H9 (cell line): ENCODE measurements at places on chromosomes 16 and 17. TPM values are rescaled to one million over a fixed set of nuclear protein-coding genes. Genes with fewer than 3 reads are reported as not detected.
A peak's percentile ranks its signal among the peaks of the same experiment; 100 is the strongest.

Gene MNT
- 37.4 and 38.9 TPM in 2 replicates for total RNA-seq

Gene TRPV3
- total RNA-seq = 0.63 and 1.2 TPM in 2 replicates

Gene GP1BA
- total RNA-seq = not detected in 2 replicates

- no peak overlapping the region for H3K27ac ChIP-seq
- no peaks in the 10 kb centered on the region for H3K4me1 ChIP-seq
- no peaks in the 10 kb centered on the region for H3K36me3 ChIP-seq
- DNase-seq = no peak
Measured at GRCh38 chr17:11940904-11941303, 56.4 kb downstream of the ZNF18 start.

DNA sequence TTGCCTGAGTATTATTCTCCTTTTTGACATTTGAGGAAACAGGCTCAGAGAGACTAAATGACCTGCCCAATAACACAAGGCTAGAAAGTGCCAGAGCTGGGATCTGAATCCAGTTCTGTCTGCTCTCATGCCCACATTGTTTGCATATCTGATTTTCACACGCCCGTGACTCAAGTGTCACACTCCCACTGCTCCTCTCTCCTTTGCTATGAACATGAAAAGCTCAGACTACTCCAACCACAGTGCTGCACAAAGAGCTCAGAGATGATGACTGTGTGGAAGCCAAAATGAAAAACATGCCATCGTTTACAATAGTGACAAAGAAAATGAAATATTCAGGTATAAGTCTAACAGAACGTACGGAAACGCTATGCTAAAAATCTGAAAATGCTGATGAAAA lies 107.9 kb downstream of the SMG6 start:
- peaks cover 9% of the 10 kb centered on the region for H3K4me1 ChIP-seq
- no peaks in the 10 kb centered on the region for H3K27me3 ChIP-seq
- no peak overlapping the region for H3K27ac ChIP-seq
- DNase-seq = no peak
- peaks cover 5% of the 10 kb centered on the region; the same call in 1 of the 2 replicates for H3K36me3 ChIP-seq

DNA sequence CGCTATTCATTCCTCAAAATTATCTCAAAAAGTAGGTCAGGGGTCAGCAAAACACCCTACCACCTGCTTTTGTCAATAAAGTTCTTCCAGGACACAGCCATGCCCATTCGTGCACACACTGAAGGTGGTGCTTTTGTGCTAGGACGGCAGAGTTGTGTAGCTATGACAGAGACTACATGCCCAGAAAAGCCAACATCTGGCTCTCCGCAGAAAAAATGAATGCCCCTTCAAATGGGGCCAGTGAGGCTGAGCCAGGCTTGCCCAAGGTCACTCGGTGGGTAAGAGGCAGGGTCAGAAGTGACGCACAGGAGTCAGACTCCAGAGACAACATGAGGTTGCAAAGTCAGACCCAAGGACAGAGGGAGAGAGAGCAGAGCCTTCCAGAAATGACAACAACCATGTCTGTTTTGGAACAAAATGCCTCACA lies 200.1 kb downstream of the XYLT1 start:
- no peak overlapping the region for H3K4me3 ChIP-seq
- no peaks in the 10 kb centered on the region for H3K4me1 ChIP-seq
- DNase-seq = no peak
- no peaks in the 10 kb centered on the region for H3K36me3 ChIP-seq
- H3K27me3 ChIP-seq = no peaks in the 10 kb centered on the region

- H3K27me3 ChIP-seq = peaks cover 99% of the 10 kb centered on the region
- H3K4me1 ChIP-seq = peaks cover 3% of the 10 kb centered on the region; the same call in 1 of the 2 replicates
- peak; percentile 43 for DNase-seq
- no peak overlapping the region for H3K27ac ChIP-seq
- H3K4me3 ChIP-seq = peak overlapping the region; percentile 76
Measured at GRCh38 chr16:86498155-86498670, 12.1 kb upstream of the FOXF1 start.

- no peak for DNase-seq
- H3K27ac ChIP-seq = no peak overlapping the region
- H3K4me1 ChIP-seq = no peaks in the 10 kb centered on the region; the same call in 1 of the 2 replicates
- H3K36me3 ChIP-seq = no peaks in the 10 kb centered on the region; the same call in 2 of the 3 replicates
Measured at GRCh38 chr16:58317608-58318152, 22.9 kb upstream of the PRSS54 start.

DNA sequence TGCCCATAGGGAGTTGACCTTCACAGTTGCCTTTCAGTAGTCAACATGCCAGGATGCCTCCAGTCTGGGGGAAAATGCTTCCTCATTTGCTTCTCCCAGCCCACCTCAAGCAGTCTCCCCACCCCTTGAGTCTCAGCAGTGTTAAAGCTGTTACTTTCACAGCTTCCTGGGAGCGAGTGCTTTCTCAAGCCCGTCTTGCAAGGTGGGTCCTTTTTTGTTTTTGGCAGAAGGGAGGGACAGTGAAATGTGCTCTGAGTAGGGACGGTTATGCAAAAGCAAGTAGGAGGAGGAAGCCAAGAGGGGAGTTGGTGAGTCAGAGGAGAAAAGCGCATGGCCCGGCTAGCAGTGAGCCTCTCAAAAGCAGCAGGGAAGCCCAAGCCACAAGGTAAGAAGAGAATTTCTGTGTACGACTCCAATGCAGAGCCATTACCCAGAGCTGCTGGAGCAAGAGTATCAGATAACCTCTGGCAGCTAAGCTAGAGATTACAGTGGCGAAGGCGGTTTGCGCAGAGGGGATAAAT lies at the start of gene CHST4:
TSS of gene CHST4 (plus strand) at position 316 of the 521 bp plus-strand sequence. CDS start 10,252 bp downstream, outside the sequence.
- peak within 1 kb of the TSS; percentile 85 for H3K27ac ChIP-seq
- H3K4me3 ChIP-seq = peak within 1 kb of the TSS; percentile 64
- no peaks in the 10 kb centered on the region for H3K36me3 ChIP-seq
- H3K4me1 ChIP-seq = peaks cover 2% of the 10 kb centered on the region; the same call in 1 of the 2 replicates
- peak; percentile 94 for DNase-seq

- no peaks in the 10 kb centered on the region for H3K36me3 ChIP-seq
- H3K4me3 ChIP-seq = no peak overlapping the region
- H3K27ac ChIP-seq = no peak overlapping the region
- H3K27me3 ChIP-seq = peaks cover 2% of the 10 kb centered on the region; the same call in 1 of the 2 replicates
- no peaks in the 10 kb centered on the region for H3K4me1 ChIP-seq
Measured at GRCh38 chr17:33492731-33493265, 199.7 kb upstream of the ASIC2 start.

DNA sequence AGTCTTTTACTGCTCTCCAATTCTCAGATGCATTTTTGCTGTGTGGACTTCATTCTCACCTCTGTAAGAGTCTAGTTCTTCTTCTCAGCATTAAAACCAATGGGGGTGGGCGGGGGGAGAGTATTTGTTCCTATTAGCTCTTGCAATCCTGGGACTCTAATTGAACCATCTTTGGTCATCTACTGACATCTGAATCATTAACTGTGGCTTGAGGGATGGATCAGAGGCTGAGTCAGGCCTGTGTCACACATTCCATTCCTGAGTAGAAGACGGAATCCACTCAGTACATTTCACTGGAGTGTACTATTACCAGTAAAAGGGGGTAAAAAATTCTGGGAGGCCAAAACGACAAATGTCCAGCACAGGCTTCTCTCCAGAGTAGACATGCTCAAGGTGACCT lies 12.8 kb upstream of the ZNF23 start:
- no peaks in the 10 kb centered on the region for H3K4me1 ChIP-seq
- H3K27ac ChIP-seq = no peak overlapping the region
- no peak for DNase-seq
- no peak overlapping the region for H3K4me3 ChIP-seq
- no peaks in the 10 kb centered on the region for H3K27me3 ChIP-seq
- H3K36me3 ChIP-seq = peaks cover 8% of the 10 kb centered on the region

- H3K4me1 ChIP-seq = peaks cover 3% of the 10 kb centered on the region; the same call in 1 of the 2 replicates
- H3K4me3 ChIP-seq = no peak overlapping the region
- no peak for DNase-seq
- H3K36me3 ChIP-seq = no peaks in the 10 kb centered on the region; the same call in 2 of the 3 replicates
Measured at GRCh38 chr17:45310380-45311324, 6.2 kb downstream of the MAP3K14 start.

DNA sequence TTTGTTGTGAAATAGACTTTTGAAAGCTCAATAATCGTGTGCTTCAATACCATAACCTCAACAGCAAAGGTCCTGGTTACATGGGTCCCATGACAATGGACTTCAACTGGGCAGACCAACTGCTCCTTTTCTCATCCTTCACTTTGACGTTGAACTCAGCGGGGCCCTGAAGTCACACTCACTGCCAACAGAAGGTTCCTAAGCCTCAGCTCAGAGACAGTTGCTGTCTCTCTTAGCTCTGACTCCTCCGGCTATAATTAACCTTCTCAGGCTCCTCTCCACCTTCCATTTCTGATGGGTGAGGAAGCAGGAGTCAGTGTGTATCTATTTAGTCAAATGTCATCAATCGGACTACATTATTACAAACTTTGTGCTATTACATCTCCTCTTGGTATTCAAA lies 23.8 kb downstream of the MPP3 start:
- no peak overlapping the region for H3K27ac ChIP-seq
- no peak overlapping the region for H3K4me3 ChIP-seq
- H3K4me1 ChIP-seq = no peaks in the 10 kb centered on the region
- no peak for DNase-seq

GRCh38 chr17:80876950-80877728 lies 114.5 kb upstream of the CHMP6 start:
- DNase-seq = no peak
- no peaks in the 10 kb centered on the region for H3K27me3 ChIP-seq
- peaks cover 6% of the 10 kb centered on the region; the same call in 1 of the 2 replicates for H3K4me1 ChIP-seq
- peaks cover 30% of the 10 kb centered on the region for H3K36me3 ChIP-seq
- H3K27ac ChIP-seq = no peak overlapping the region

DNA sequence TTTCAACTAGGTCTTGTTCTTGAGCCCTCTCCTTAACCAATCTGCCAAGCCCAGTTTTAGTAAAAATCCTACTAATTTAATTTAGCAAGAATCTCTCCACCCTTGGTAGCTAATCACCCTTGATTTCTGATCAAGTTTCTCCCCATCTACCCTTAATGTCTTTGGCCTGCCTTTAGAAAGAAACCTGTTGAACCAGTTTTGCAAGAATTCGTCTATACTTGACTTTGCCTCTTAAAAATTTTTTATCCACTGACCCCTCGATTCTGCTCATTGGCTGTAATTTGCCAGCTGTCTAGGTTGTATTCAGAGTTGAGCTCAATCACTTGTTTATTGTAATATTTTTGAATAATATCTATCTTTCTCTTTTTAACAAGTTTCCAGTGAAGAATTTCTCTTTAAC lies 1138.5 kb downstream of the CDH11 start:
- H3K4me1 ChIP-seq = peaks cover 8% of the 10 kb centered on the region
- H3K36me3 ChIP-seq = peaks cover 2% of the 10 kb centered on the region; the same call in 1 of the 3 replicates
- DNase-seq = no peak
- no peaks in the 10 kb centered on the region for H3K27me3 ChIP-seq
- H3K27ac ChIP-seq = no peak overlapping the region
- no peak overlapping the region for H3K4me3 ChIP-seq

GRCh38 chr17:43367737-43368242 lies 31.0 kb upstream of the ARL4D start:
- peak overlapping the region; percentile 78 for H3K4me3 ChIP-seq
- H3K27me3 ChIP-seq = no peaks in the 10 kb centered on the region; the same call in 1 of the 2 replicates
- H3K4me1 ChIP-seq = peaks cover 2% of the 10 kb centered on the region; the same call in 1 of the 2 replicates

DNA sequence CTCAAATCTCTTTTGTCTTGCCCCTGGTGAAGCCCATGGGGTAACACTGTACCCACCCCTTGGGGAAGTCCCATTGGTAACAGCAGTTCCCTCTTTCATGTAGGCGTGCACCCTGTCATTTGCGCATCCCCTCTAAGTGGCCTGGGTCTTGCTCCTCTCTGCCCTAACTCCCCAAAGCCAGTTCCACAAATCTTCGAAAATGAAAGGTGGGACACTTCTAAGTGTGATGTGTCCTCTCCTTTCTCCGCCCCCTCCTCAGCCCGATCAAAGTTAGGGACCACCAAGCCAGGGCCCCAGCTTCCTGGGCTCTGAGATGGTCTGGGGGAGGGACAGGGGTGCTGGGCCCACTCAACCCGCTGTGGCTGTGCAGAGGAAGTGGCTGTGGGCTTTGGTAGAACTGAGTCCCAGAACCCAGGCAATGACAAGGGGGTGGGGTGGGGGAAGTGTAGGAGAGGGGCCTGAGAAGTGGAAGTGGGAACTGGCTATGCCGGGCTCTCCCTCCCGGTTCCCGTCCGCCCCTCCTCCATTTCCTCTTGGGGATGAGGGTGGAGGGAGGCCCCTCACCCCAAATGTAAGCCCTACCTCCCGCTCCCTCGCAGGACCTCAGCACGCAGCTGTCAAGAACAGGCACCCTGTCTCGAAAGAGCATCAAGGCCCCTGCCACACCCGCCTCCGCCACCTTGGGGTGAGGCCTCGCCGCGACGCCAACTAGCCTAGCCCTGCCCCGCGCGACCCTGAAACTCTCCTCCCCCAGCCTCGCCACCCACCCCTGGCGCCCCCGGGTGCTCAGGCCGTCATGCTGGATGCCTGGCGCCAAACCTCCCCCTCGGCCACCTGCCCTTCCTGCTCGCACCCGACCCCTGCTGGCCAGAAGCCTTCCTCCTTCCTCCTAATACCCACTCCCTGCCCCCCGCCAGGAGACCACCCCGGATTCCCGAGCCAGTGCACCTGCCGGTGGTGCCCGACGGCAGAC lies 8.7 kb downstream of the ABI3 start:
- no peaks in the 10 kb centered on the region; the same call in 1 of the 2 replicates for H3K27me3 ChIP-seq
- H3K36me3 ChIP-seq = no peaks in the 10 kb centered on the region
- DNase-seq = peak; percentile 73
- H3K4me3 ChIP-seq = no peak overlapping the region
- no peak overlapping the region for H3K27ac ChIP-seq
- H3K4me1 ChIP-seq = 0 out of 2 replicates have a peak, but pooled peaks cover 2% of the 10 kb centered on the region

GRCh38 chr17:27153005-27153404 lies 140.9 kb upstream of the WSB1 start:
- no peak overlapping the region for H3K27ac ChIP-seq
- DNase-seq = no peak
- no peaks in the 10 kb centered on the region for H3K27me3 ChIP-seq
- no peaks in the 10 kb centered on the region for H3K4me1 ChIP-seq
- peaks cover 22% of the 10 kb centered on the region for H3K36me3 ChIP-seq

DNA sequence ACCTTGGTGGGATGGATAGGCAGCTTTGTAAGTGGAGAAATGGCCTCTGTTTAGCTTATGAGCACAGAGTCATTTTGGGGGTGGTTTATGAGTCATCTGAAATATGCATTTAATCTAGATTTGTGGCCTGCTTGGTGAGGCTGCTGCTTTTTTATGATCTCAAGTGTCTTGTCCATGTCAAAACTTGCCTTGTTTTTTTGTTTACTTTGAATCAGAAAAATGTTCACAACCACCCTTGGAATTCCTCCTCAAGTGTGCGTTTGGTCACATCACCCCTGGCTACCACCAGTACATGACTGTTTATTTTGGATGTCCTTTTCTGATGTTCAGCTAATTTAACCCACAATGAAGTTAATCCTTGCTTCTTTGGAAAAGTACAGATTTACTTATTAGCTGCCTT lies 64.6 kb downstream of the FTO start:
- H3K4me3 ChIP-seq = no peak overlapping the region
- no peaks in the 10 kb centered on the region for H3K36me3 ChIP-seq
- no peaks in the 10 kb centered on the region for H3K27me3 ChIP-seq
- no peak overlapping the region for H3K27ac ChIP-seq
- no peaks in the 10 kb centered on the region for H3K4me1 ChIP-seq
- DNase-seq = no peak

DNA sequence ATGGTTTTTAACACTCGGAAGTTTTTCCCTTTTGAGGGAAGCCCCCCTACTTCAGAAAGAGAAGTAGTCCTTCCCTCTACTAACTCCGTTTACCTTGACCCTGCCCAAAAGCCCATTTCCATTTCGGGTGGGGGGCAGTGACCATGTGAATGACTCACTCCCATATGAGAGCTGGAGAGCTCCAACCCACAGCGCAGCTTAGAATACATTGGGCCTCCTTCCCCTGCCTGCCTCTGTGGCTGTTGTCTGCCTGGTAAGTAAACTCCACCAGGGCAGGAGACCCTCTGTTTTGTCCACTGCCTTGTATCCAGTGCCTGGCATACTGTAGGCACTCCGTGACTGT lies 985 bp downstream of the SGSM2 start:
- peak overlapping the region; percentile 73 for H3K4me3 ChIP-seq
- H3K36me3 ChIP-seq = peaks cover 6% of the 10 kb centered on the region
- H3K4me1 ChIP-seq = peaks cover 3% of the 10 kb centered on the region; the same call in 1 of the 2 replicates
- H3K27me3 ChIP-seq = no peaks in the 10 kb centered on the region
